ENCODE measurements at places on chromosomes 1 and 21. TPM values are rescaled to one million over a fixed set of nuclear protein-coding genes. Genes with fewer than 3 reads are reported as not detected.

AVPR1B gene
- total RNA-seq = not detected

EDN2 gene
- not detected for total RNA-seq

OR2T29 gene
- not detected for total RNA-seq

CATSPER4 gene
- not detected for total RNA-seq

LIX1L gene
- 23.7 TPM for total RNA-seq

SPRR2E gene
- not detected for total RNA-seq

DNAJC28 gene
- total RNA-seq = 1.8 TPM

GJA8 gene
- total RNA-seq = not detected

CCDC190 gene
- 0.11 TPM for total RNA-seq

OR2L3 gene
- not detected for total RNA-seq

KCND3 gene
- 0.09 TPM for total RNA-seq

MTX1 gene
- 34.1 TPM for total RNA-seq

LCE1B gene
- total RNA-seq = not detected

PROX1 gene
- 125 TPM for total RNA-seq

KAZN gene
- 0.69 TPM for total RNA-seq

SLC30A1 gene
- total RNA-seq = 44.5 TPM

CRYAA gene
- total RNA-seq = not detected

TDRKH gene
- 3.8 TPM for total RNA-seq

COL9A2 gene
- total RNA-seq = 0.69 TPM

RXFP4 gene
- not detected for total RNA-seq

DCST1 gene
- not detected for total RNA-seq

LYPD8 gene
- total RNA-seq = not detected

TMIGD3 gene
- not detected for total RNA-seq

Measured in dermis lymphatic vessel endothelial cell (primary cell).